MV-4-11 (cell line): ENCODE measurements at places on chromosomes 1 and 21.

- no peak for DNase-seq
Observed at GRCh38 chr1:78040484-78041089, 5.2 kb upstream of the GIPC2 start.

DNA sequence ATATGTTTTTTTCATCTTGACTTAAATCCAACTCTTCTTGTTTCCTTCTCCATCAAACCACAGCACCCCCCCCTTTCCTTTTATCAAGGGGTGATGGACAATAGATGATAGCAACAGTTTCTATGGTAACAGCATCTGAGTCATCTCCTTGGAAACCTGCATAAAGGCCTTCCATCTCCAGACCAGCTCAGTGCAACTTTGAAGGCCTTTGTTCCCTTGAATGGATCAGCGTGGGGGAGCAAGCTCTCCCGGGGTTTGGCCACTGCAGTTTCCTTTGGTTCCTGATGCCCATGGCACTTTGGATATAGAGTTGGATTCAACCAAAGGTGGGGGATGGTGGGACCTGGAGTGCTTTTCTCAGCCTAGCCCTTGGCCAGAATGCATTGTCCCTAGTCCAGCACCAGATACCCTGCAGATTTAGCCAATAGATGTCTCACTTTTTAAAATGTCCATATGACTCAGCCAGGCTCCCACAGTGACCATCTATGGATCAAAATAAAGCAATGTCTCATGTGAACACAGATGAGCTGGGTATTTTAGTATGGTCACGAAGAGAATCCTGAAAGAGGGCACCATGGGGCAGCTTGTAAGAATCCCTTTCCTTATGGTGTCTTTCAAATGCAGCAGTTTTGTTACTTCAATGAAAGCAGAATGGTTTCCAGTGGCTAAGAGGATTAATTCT lies 127.7 kb downstream of the SPATA46 start:
- peak; percentile 3 for DNase-seq

DNA sequence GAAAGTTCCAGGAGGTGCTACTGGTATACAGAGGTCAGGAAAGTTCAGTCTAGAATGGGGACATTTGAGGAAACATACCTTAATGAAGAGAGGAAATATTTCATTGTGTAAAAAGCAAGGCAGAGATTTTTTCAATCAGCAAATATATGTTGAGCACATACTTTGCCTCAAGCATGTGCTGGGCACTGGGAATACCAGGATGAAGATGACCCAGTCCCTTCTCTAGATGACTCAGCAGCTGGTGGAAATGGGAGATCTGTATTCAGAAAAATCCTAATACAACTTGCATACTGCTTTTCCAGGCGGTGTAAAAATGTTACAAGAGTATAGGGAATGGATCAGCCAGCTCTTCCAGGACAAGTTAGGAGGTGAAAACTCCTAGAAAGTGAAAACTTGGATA lies 229.3 kb downstream of the FGGY start:
- DNase-seq, result no peak

- peak; percentile 43 for DNase-seq
Observed at GRCh38 chr1:202216691-202217090, 23.1 kb downstream of the LGR6 start.

DNA sequence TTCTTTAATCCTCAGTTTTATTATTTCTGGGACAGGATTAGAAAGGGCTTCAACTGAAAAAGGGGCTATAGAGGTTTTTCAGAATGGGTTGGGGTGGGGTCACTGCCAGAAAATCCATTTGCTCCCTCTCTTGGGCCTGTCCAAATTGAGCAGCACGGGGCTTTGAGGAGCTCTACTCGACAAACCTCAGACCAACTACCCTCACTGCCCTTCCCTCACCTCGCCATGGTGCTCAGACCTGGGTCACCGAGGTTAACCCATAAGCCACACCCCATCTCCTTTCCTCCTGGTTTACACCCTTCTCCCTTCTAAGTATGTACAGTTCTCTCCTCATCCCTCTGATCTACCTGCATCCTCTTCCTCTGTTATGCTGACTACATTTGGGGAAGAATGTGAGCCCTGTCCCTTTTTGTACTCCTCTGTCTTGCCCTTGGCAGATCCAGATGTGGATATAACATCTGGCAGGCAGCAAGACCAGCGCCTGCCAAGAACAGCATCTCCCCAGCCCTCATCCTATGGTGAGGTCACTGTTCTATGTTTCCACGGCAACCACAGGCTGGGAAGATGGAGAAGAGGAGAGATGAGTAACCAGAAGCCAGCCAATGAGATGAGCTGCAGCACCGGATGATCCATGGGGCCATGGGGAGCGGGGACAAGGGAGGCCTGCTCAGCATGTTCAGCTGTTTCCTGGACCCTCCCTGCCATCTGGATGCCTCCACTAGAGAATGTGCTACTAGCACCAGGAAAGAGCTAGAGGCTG lies 3.7 kb upstream of the FABP3 start:
- DNase-seq, result no peak

GRCh38 chr1:156393095-156393494 lies 24.1 kb downstream of the RHBG start:
- no peak for DNase-seq

DNA sequence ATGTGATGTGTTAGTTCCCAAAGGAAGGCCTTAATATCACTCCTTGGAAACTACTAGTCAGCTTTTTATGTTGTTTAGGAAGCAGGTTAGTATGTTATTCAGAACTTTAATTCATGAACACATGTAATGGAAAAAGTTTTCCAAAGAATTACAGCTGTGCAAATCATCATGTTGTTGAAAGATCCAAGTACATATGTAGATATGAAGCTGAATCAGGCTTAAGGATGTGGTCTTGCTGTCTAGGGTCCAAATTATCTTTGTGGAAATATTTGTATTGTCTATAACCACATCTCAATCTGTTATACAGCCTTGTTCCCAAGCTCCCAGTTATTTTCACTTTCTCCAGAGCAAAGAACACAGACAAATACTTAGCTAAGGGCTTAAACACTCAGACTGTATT lies 231.6 kb downstream of the TPR start:
- DNase-seq, result no peak

GRCh38 chr1:160544647-160545046 lies 21.6 kb upstream of the SLAMF6 start:
- DNase-seq, result peak; percentile 33
